Caudate nucleus (tissue), 63 donors: ENCODE measurements at places on chromosomes 3 and 15.

- peak; percentile 31 for DNase-seq
Observed at GRCh38 chr3:128813097-128813496, 66.3 kb upstream of the ACAD9 start.

GRCh38 chr3:4504340-4505261, 11.5 kb downstream of the ITPR1 start:
- no peak for DNase-seq

DNA sequence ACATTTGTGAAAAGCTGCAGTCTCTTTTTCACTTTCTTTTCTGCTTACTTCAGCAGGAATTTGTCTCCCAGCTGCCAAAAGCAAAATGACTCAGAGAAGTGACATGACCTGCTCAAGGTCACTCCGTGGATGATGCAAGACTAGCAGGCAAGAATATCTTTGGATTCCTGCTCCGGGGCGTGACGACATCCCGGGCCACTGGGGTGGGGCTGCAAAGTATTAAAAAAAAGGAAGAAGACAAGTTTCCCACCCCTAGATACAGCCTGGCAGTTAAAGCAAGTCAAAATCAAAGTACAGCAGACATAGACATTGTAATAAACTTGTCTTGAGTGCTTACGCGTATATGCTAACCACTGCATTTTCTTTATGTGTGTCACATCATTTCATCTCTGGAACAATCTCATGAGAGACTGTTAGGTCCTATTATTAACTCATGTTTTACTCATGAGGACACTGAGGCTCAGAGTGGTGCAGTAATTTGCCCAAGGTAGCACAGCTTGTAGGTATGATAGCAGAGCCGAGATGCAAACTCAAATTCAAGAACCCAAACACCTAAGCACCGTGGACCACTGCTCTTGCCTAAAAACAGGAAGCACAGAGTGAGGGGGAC, 485.2 kb upstream of the PROK2 start:
- no peak for DNase-seq

DNA sequence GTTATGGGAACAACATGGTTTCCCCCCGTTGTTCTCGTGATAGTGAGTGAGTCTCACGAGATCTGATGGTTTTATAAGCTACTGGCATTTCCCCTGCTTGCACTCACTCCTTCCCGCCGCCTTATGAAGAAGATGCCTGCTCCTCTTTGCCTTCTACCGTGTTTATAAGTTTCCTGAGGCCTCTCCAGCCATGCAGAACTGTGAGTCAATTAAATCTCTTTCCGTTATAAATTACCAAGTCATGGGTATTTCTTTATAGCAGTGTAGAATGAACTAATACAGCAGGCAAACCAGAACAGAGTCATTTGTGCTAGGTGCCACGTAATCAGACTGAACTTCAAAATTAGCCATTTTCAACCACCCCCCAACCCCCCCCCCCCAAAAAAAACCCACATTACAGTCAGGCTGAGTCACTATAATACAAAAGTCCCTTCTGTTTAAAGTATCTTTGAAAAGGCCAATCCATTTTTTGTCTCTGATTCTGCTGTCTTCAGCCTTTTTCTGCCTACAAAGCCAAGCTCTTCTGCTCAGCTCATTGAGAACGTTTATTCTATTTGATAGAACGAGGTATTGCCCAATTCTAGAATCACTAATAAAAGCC, 4.1 kb downstream of the OR4F6 start:
- DNase-seq = no peak

GRCh38 chr3:152841131-152841530, 6.2 kb downstream of the P2RY1 start:
- DNase-seq = no peak

DNA sequence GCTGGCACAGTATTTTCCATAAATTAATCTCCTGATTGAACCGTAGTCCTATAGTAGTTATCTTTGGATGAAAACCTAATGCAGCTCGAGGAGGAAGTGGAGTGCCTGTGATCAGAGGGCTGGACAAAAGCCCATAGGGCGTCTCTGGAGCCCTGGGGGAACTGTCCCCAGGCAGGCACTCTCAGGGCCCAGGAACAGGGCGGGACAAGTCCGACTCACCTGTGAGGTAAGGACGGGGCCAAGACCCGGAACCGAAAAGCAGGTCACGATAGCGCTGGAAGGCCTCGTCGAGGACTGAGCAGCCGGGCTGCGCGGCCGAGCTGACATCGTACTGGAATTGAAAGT, 341 bp downstream of the HEXA start:
- no peak for DNase-seq

DNA sequence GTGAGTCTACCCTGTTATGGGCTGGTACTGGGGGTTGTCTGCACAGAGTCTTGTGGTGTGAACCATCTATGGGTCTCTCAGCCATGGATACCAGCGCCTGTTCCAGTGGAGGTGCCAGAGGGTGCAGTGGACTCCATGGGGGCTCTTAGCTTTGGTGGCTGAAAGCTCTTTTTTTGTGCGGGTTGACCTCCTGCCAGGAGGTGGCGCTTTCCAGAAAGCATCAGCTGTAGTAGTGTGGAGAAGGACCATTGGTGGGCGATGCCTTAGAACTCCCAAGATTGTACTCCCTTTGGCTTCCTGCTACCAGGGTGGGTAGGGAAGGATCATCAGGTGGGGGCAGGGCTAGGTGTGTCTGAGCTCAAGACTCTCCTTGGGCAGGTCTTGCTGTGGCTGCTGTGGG, 602.6 kb downstream of the RSL24D1 start:
- DNase-seq = no peak

DNA sequence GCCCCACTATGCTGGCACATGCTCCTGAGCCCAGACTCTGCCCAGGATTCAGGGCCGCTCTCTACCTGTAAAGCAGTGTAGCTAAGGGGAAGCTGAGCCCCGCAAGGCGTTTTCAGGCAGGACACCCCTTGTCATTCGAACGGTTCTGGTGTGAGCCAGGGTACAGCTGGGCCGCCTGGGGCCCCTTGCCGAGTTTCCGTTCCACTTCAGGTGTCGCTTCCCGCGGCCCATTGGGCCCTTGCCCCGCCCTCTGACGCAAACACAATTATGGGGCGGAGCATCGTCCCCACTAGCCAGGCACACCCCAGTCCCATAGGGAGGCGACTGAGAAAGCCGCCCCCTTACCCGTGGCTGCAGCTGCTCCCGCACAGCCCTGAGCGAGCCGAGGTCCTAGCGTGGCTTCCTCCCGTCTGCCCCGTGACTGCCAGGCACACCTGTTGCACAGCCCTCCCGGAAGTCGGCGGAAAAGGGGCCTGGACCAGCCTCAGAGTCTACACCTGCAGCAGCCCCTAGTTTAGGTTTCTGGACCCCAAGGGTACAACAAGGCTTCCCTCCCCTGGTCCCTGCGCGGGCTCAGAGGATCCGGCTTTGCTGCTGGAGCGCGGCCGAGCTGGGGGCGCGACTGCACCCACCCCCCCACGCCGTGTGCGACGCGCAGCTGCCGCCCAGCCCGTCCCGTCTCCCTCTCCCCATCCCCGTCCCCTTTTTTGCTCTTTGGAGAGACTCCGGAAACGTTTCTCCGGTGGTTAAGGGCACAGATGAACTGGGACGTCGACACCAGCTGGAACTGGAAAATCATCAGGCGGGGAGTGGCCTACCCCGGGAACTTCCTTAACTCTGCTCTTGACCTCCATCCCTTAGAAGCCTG, at the start of gene PLSCR2:
TSS of gene PLSCR2 (minus strand) at position 412 of the 868 bp plus-strand sequence. CDS start 9,657 bp downstream, outside the sequence.
- DNase-seq = no peak

DNA sequence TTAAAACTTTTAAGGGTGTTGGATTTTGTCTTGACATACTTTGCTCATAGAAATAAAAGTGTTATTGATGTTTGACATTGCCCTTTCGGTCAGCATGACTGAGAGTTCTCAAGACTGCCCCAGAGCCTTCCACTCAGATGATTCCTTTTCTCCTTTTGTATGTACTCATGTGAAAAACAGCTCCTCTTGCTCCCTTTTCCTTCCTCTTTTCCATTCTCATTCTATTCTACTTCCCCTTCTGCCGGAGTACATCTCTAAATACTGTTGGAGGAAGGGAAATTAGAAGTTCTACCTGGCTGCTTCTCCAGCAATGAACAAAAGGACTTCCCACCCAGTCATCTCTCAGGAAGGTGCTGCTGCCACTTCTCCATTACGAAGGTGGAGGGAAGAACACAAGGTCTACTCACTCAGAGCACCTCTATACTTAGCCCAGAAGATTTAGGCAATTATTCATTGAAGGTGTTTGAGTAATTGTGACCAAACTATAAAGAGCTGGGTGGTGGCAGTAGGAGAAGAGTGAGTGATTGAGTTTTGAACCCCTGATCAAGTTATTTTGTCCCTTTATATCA, 163.8 kb upstream of the MBNL1 start:
- no peak for DNase-seq

DNA sequence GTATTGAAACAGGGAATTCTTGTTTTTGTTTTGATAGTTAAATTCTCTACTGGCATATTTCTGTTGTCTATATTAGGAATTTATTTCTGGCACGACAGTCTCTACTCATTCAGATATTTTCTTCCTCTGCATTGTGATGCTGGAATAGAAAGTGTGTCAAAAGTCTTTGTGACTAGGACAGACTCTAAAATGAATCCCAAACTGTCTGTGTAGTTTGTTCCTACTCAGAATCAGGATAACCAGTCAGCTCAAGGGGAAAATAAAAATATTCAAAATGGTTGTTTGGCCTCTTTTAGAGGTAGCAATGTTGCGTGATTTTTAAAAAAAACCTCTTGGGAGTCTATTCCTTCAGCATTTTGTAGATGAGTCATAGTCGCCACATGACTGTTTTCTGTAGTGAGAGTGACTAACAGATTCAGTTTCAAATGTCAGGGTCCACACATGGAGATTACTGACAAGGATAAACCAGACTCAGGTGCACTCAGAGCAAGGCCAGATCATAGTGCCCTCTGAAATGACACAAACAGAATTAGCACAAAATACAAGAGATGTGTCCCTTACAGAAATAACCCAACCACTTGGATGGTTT, 13.1 kb downstream of the SLC7A14 start:
- no peak for DNase-seq

GRCh38 chr3:72728958-72729467, 119.2 kb downstream of the SHQ1 start:
- DNase-seq = no peak

- DNase-seq = no peak
Observed at GRCh38 chr3:192935441-192935840, 17.8 kb upstream of the MB21D2 start.

DNA sequence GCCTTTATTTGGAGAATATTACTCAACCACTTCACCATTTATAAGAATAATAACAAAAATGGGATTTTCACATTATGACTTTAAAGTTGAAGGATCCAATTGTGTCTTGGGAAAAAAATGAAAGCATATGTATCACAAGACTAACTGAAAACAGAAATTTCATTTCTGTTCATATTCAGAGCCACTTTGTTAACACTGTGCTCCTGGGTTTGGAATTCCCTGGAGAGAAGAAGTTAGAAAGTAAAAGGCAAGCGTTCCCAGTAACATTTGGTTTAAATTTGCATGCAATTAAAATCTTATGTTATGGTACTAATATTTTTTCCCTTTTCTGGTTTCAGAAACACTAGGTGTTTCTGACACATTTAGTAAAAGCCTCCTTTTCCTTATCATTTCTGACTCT, 230.8 kb downstream of the RBMS3 start:
- no peak for DNase-seq

- peak; percentile 30 for DNase-seq
Observed at GRCh38 chr15:88954431-88955277, 41.5 kb upstream of the MFGE8 start.

GRCh38 chr3:169365993-169366915, 297.3 kb downstream of the MECOM start:
- no peak for DNase-seq

GRCh38 chr3:142577696-142578328, 721 bp downstream of the ATR start:
- no peak for DNase-seq

GRCh38 chr3:29181149-29181780, 99.6 kb upstream of the RBMS3 start:
- DNase-seq = no peak

DNA sequence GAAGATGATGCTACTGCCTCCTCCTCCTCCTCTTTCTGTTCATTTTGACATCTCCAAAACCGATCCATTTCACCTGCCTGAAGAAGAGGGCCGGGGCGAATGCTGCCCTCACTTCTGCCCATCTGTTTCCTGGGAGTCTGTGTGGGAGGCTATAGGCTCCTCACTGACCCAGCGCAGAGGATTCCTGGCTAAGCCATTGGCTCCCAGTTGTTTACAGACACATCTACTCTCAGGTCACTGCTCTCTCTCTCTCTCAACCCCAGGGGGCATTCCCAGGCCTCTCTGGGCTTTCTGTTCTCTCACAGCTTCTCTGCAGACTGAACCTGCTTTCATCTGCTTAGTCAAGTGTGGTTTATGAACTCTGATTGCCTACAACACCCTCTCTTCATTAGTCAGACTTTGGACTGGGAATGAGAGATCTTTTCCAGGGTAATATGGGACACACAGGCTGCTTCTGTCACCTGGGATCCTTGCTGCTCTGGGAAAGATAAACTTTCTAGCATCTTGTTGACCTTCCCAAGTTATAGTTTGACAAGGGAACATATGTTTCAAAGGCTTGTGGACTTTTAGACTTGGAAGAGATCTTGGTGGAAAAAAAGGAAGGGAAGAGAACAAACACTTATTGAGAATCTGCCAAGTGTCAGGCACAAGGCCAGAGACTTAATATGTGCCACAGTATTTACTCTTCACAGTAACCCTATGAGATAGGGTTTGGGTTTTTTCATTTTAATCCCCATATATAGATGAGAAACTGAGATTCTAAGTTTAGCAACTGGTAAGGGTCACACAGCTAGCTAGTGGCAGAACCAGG, 30.2 kb upstream of the USP3 start:
- DNase-seq = no peak

- DNase-seq = no peak
Observed at GRCh38 chr3:62201438-62202035, 171.8 kb downstream of the FEZF2 start.

DNA sequence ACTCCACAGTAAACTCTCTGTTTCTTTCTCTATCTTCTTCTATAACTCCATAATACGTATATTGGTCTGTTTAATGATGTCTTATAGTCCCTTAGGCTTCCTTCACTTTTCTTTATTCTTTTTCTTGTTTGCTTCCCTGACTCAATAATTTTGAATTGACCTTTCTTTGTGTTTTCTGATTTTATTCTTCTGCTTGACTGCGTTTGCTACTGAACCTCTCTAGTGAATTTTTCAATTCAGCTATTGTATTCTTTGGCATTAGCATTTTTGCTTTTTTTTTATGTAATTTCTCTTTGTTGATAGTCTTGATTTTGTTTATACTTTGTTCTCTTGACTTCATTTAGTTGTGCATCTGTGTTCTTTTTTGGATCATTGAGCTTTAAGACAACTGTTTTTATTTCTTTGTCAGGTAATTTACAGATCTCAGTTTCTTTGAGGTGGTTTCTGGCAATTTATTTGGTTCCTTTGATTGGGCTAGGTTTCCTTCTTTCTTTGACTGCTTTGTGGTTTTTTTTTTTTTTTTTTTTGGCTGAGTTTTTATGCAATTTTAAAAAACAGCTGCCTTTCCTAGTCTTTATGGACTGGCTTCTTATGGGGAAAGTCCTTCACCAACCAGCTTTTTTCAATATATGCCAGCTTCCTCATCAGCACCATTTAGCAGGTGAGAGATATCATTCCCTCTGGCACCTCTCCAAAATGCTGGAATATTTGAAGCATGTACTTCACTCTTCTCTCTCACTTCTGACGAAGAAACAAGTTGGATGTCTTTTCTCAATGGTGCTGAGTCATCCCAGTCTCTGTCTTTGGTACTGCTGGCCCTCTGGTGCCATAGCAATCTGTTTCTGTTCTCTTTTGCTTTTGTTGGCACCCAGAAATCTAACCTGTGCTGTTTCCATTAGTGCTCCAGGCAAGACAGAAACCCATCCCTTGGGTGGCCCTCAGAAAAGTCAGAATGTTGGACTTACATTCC, 17.6 kb downstream of the RSRC1 start:
- no peak for DNase-seq
